ENCODE measurements at places on chromosomes 6 and 20.
A peak's percentile ranks its signal among the peaks of the same experiment; 100 is the strongest.

DNA sequence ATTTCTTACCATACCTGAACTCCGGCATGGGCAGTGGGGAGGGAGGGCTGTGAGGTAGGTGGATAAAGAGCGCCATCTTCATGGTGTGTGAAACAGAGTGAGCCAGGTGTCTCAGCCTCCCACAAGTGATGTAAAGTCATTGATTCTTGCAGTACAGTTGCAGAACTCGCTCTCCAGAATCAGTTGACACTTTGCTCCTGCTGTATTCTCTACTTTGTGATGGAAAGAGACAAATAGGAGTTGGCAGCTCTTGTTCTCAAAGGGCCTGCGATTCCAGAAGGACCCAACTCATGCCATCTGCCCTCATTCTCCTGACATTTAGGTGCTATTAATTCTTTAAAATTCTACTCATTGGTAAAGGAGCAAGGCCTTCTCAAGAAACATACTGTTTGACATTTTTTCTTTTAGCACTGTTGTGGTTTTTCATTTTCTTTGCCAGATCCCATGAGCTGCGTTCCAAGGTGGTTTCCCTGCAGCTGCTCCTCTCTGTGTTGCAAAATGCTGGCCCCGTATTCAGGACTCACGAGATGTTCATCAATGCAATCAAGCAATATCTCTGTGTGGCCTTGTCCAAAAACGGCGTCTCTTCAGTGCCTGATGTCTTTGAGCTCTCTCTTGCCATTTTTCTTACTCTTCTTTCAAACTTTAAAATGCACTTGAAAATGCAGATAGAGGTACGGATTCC, 49.3 kb downstream of the ARFGEF2 start:
- DNase-seq = no peak

DNA sequence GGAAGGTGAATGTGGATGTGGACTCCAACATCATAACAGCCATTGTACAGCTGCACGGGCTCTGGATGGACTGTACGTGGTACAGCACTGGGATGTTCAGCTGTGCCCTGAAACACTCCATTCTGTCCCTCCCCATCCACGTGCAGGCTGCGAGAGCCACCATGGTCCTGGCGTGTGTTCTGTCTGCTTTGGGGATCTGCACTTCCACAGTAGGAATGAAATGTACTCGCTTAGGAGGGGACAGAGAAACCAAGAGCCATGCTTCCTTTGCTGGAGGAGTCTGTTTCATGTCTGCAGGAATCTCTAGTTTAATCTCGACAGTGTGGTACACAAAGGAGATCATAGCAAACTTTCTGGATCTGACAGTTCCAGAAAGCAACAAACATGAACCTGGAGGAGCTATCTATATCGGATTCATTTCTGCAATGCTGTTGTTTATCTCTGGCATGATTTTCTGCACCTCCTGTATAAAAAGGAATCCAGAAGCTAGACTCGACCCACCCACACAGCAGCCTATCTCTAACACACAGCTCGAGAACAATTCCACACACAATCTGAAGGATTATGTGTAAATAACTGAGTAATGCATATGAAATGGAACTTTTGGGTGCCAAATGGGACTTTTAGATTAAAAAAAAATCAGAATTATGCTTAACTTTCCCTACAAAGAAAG, 12.1 kb downstream of the CLDN20 start:
- DNase-seq = no peak

DNA sequence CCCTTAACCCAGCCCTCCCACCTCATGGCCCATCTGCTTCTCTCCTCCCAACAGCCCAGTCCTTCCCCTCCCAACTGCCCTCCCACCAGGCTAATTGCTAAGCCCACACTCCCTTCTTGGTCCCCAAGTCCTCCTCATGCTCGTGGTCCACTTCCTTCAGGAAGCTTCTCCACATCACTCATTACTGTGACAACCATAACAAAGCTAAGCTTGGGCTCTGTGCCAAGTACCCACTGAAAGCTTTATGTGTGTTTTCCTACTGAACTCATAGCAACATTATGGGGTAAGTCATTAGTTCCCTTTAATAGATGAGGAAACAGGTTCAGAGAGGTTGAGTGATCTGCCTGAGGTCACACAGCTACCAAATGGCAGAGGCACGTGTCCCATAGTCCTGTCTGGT, 16.2 kb downstream of the FRS3 start:
- no peak for DNase-seq

GRCh38 chr6:155186052-155186658, 77.7 kb upstream of the CLDN20 start:
- DNase-seq = no peak

- DNase-seq = no peak
Observed at GRCh38 chr6:144816936-144817335, 531.8 kb downstream of the UTRN start.

DNA sequence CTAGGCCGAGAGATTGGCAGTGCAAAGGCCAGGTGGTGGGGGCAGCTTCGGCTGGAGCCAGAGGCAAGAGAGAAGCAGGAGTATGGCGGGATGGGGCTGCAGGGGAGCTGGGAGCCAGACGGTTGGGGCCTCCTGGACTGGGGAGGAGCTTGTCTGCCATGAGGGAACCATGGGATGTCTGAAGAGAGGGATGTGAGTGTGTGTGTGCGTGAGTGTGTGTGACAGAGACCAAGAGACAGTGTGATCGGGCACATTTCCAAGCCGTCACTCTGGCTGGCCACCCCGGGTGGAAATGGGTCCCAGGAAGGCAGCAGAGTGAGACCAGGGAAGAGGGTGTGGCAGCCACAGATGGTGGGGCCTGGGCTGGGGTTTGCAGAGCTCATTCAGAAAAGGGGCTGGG, 13.8 kb downstream of the PHACTR3 start:
- no peak for DNase-seq

- no peak for DNase-seq
Observed at GRCh38 chr6:42241915-42242314, 24.3 kb upstream of the MRPS10 start.

DNA sequence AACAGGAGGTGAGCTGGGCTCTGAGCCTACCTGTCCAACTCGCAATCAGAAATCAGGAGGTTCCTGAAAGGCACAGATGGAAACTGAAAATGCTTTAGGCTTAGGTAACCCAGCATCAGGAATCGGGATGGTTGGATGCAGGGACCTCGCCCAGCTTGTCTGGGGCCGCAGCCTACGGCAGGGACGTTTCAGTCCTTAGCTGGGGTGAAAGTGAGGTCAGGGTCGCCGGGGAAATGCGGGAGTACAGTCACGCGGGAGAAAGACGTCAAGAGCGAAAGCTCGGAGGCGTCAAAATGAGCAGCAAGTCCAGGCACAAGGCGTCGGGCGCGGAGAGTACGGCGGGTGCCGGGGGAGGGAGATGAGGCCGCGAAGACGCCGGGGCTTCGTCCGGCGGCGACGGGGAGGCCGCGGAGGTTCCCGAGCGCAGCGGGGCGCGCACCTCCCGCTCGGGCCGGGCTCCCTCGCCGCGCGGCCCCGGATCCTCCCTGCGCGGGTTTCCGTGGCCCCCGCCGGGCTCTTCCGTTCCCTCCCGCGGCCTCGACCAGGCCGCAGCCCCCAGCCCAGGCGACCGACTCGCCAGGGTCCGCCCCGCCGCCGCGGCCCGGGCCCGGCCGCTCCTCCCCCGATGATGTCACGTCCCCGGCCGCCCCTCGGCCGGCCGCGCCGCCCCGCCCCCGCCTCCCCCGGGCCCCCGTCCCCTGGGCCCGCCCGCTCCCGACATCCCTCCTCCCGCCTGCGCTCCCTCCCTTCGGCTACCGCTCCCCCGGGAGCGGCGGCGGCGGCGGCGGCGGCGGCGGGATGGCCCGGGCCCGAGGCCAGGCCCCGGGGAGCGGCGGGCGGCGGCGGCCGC, at the start of gene EBF4:
EBF4 (plus strand) TSS at position 745 of the 850 bp plus-strand sequence. CDS start 866 bp downstream, outside the sequence.
- peak; percentile 30 for DNase-seq

DNA sequence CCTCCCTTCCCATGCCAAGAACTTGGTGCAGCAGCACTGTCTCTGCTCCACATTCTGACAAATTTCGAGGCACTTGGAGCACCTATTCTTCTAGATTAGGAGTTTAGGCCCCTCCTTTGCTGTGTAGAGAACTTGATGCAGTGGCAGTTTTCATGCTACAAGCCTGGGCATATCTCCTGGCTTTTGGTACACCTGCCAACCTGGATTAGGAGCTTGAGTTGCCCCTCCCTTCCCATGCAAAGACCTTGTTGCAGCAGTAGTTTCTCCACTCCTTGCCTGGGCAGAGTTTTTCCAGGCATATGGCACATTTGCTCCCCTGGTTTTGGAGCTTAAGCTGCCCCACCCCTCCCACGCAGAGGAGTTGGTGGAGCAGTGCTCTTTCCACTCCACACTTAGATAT, 956.1 kb downstream of the EYS start:
- DNase-seq = no peak

GRCh38 chr6:118565311-118565960, 17.3 kb downstream of the PLN start:
- DNase-seq = peak; percentile 18

GRCh38 chr20:63321148-63321831, 28.3 kb downstream of the COL20A1 start:
- DNase-seq = peak; percentile 16

DNA sequence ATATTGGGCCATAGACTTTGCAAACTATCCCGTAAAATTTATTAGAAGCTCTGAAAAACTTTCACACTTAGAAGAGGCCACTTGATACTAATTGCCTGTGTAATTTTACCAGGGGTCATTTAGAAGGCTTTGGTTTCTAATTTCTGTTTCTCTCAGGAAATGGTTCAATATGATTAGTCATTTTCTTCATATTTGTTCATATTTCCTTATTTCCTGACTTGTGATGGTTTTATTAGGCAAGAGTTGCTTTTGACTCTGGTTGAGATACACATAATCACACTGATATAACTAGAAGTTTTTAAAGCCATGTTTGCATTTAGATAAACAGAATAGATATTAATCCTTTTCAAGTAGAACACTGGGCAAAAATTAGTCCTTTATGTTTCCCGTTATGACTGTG, 11.8 kb upstream of the HBS1L start:
- no peak for DNase-seq

DNA sequence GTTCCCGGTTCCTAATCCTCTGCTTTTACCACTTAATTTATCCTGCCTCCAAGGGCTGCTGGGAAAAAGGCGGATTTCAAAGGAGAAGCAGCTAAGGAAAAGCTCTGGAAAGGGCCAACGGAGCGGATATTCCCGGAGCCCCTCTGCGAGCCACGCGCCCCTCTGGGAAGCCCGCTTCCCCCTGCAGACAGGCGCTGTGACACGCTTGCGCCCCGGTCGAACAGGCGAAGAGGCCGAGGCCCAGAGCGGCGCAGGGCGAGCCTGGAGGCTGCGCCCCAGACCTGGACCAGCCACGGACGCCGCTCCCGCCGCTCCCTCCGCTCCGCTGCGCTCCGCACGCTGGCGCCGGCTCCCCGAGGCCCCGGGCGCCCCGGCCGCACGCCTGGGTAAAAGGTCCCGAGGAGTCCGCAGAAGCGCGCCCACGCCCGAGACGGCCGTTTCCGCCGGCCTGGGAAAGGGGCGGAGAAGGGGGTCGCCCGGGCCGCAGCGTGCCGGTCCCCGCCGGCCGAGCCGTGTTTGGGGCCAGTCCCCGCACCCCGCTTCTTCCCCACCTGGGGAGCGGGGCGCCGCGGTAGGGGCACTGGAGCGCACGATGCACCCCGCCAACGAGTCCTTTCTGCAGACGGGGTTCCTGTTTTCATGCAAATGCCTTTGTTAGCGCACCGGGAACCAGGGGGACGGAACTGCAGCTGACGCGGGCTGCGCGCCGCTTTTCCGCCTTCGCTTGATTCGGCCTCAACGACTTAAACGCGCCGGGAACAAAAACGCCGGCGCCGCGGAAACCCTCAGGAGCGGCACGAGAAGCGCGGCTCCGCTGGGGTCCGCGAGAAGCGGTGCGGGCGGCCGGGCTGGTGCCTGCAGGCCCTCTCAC, 91.9 kb upstream of the SIRPA start:
- DNase-seq = peak; percentile 80

- no peak for DNase-seq
Observed at GRCh38 chr6:108710551-108710950, 137.7 kb upstream of the ARMC2 start.

DNA sequence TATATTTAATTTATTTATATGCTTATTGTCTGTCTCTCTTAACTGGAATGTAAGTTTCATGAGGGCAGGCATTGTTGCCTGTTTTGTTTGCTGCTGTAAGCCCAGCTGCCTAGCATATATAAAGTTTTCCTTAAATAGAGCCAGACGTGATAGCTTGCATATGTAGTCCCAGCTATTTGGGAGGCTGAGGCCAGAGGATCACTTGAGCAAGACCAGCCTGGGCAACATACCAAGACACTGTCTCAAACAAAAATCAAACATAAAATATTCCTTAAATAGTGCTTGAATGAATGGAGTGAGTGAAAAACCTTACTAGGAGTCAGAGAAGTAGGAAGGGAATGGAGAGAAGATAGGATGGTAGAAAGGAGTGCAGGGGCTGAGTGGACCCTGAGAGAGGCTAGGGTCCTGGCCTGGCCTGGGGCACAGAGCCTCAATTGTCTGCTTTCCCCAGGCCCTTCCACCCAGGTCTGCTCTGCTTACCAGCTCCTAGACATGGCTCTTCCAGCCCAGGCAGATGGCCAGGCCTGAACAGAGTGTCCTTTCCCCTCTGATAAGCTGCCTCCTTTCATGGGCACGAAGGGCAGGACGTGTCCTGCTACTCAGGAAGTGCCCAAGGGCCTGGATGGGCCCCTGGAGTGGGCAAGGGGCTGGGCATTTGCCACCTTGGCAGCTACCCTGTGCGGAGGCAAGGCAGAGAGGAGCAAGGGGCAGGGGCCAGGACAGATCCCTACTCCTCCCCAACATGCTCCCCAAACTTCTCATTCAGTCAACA, 17.7 kb upstream of the BAK1 start:
- peak; percentile 4 for DNase-seq

GRCh38 chr6:158026901-158027589, 45.4 kb downstream of the SYNJ2 start:
- DNase-seq = no peak

GRCh38 chr6:136586295-136586694, 36.1 kb upstream of the MAP7 start:
- DNase-seq = no peak

DNA sequence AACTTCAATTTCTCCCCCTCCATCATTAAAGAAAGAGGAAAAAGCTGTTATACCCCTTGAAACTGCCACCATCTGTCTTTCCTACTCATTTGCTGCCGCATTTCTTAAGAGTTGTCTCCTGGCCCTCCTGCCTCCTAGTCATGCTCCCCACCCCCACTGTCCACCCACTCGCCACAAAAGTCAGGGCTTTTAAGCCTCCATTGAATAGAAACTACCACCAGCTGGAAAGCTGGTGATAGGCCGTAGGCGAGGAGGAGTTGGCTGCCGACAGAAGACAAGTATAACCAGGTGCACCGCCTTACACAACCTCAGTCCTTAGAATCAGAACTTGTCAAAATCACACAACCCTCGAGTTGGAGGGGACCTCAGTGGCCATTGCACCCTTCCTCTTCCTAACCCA, 67.6 kb downstream of the B3GAT2 start:
- DNase-seq = no peak

GRCh38 chr6:142635130-142635529, 309.8 kb downstream of the HIVEP2 start:
- DNase-seq = no peak

DNA sequence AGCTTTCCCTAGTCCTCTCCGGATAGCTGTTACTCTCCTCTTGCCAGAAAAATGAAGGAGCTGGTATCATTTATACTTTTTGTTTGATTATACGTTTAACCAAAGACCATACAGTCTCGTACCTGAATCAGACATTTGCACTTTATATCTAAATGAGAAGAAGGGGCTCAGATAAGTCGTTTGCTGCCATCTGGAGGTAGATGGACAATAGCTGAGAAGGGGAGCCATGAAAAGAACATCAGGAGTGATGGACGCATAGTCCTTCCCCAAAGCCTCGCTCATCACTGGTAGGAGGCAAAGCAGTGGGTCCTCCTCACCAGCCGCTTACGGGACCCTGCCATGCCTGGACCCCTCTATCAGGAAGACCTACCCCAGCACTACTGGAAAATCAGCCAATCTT, 45.4 kb downstream of the RPF2 start:
- DNase-seq = no peak

Measured in CD4-positive, alpha-beta T cell treated with Interleukin-15 for 1 hour (primary cell).